ENCODE measurements at places on chromosomes 7 and 10.

DNA sequence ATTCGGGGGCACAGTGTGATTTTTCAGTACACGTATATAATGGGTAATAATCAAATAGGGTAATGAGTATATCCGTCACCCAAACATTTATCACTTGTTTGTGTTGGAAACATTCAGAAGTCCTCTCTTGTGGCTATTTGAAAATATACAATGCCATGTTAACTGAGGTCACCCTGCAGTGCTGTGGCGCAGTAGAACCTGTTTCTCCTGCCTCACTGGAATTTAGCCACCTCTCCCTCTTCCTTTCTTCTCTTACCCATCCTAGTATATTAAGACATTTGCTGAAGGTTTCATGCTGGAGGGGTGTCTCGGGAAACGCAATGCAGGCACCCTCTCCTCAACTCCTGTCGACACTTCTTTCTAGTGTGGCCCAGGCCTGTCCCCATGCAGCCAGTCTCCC lies 425.3 kb upstream of the MKI67 start:
- no peak for DNase-seq
- no peaks in the 10 kb centered on the region for H3K36me3 ChIP-seq
- peaks cover 13% of the 10 kb centered on the region for H3K27me3 ChIP-seq
- H3K27ac ChIP-seq = no peak overlapping the region

DNA sequence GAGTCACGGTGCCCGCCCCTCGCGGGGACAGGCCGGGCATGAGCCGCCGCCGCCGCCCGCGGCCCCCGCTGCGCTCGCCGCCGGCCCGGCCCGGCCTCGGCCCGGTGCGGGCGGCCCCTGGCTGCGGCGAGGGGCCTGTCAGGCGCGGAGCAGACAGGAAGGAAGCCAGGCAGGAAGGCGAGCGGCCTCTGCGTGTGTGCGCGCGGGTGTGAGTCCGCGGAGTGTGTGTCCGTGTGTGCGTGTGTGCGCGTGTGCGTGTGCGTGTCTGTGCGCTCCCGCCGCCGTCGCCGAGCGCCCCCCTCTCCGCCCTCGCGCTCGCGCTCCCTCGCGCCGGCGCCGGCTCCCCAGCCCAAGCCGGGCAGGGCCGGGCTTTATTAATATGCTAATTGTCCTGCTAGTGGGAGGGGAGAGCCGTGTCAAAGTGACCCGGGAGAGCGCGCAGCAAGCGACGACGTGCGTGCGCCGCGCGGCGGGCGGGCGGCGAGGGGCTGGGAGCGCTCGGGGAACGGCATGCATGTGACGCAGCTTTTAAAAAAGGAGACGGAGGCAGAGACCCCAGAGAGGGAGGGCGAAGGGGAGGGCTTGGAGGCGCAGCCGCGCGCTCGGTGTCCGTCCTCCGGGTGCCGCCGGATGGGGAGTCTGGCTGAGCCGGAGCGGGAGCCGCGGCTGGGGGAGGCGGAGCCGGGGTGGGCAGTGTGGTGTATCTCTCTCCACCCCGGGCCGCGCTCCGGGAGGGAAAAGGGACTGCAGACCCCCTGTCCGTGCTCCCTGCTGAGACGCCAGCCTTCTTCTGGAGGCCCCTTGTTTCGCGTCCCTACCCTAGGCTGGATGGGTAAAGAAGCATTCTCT lies at the start of gene LDB1:
Gene LDB1 (minus strand): TSS at position 227 of the 849 bp plus-strand sequence. CDS start 258 bp downstream, outside the sequence.
- H3K27me3 ChIP-seq = no peaks in the 10 kb centered on the region
- peaks cover 21% of the 10 kb centered on the region for H3K36me3 ChIP-seq

GRCh38 chr7:18225067-18225466 lies 197.4 kb upstream of the PRPS1L1 start:
- no peak overlapping the region for H3K27ac ChIP-seq
- H3K4me1 ChIP-seq = no peaks in the 10 kb centered on the region
- H3K36me3 ChIP-seq = no peaks in the 10 kb centered on the region
- no peak overlapping the region for H3K4me3 ChIP-seq

DNA sequence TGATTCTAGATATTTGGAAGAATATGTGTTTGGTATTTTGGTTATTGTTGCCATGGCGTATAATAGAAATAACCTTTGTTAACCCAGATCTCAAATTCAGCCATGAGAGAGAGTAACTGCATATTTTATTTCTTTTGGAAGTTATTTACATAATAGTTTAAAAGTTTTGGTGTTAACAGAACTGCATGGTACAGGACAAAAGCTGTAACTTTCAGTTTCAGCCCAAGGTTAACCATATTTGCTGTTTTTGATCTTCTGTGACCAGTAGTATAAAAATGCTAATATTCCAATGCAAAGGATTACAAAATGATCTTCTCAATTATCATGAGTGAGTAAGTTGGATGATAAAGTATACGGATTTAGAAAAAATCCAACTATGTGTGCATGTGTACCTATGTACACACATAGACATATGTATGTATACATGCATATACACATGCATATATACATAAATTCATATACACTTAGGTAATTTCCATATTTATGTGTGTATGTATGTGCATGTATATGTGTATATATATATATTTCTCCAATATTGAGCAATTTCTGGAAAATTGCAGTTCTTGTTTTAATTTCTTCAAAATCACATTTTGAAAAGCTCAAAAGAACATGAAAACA lies 38.0 kb upstream of the PIP4K2A start:
- no peaks in the 10 kb centered on the region for H3K36me3 ChIP-seq
- no peak overlapping the region for H3K27ac ChIP-seq
- DNase-seq = no peak
- H3K4me1 ChIP-seq = peaks cover 13% of the 10 kb centered on the region
- H3K4me3 ChIP-seq = no peak overlapping the region

DNA sequence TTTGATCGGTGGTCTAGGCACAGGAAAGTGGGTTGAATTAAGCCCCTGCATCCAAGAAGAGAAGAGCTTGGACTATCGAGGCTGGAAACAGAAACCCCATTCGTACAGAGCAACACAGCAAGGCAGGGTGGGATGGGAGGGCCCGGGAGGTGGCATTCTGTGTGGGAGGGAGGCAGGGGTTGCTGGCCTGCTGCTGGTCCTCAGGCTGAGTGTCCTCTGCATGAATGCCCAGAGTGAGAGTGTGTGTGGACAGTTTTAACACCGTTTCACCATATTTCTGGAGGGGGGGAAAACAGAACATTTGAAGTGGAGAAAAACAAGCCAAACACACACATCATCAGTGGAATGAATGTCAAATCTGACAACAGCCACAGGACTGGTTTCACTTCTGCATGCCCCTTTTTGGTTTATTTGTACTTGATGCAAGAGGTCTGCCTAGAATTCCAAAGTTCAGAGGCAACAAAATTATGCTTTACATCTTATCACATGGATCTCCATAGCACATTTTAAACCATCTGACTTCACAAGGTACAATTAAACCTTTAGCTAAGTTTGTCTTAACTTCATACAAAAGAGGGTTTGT lies 11.1 kb upstream of the ENO4 start:
- no peak for DNase-seq
- no peaks in the 10 kb centered on the region for H3K27me3 ChIP-seq
- no peaks in the 10 kb centered on the region for H3K36me3 ChIP-seq
- H3K4me1 ChIP-seq = no peaks in the 10 kb centered on the region

DNA sequence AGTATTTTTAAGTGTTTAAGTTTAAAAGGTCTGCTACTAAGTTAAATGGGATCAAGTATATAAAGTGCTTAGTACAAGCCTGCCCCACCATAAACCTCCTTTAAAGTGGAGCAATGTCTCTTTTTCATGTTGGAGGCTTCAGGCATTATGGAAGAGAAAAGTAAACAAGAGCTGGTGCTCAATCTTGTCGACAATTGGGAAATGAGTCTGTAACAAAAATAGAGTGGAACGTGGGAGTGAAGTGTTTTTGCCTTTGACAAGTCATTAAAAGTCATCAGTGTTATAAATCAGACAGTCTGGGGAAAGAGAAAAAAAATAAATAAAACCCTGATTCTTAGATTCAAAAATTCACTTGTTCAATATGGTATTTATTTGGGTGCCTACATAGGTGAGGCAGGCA lies 44.7 kb downstream of the DNAJC12 start:
- no peak overlapping the region for H3K27ac ChIP-seq
- no peak for DNase-seq
- peaks cover 4% of the 10 kb centered on the region for H3K4me1 ChIP-seq
- H3K36me3 ChIP-seq = no peaks in the 10 kb centered on the region
- no peaks in the 10 kb centered on the region for H3K27me3 ChIP-seq

DNA sequence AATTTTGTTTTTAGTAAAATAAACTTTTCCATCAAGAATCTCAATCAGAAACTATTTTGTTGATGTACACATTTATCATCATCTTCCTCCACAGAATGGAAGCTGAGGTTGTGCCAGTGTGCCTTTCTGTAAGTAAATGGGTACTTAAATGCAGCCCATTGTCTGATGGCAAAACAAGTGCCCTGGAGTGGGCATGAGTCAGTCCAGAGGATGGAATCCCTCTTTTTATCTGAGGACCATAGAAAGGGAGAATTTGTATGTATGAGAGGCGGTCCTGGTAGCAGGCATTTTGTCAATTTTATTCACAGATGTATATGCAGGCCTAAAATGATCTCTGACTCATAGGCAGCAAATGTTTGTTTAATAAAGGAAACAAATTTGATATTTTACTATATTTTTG lies 102.1 kb upstream of the MAGI2 start:
- no peaks in the 10 kb centered on the region for H3K4me1 ChIP-seq
- H3K36me3 ChIP-seq = peaks cover 1% of the 10 kb centered on the region
- no peak overlapping the region for H3K27ac ChIP-seq
- no peak for DNase-seq

DNA sequence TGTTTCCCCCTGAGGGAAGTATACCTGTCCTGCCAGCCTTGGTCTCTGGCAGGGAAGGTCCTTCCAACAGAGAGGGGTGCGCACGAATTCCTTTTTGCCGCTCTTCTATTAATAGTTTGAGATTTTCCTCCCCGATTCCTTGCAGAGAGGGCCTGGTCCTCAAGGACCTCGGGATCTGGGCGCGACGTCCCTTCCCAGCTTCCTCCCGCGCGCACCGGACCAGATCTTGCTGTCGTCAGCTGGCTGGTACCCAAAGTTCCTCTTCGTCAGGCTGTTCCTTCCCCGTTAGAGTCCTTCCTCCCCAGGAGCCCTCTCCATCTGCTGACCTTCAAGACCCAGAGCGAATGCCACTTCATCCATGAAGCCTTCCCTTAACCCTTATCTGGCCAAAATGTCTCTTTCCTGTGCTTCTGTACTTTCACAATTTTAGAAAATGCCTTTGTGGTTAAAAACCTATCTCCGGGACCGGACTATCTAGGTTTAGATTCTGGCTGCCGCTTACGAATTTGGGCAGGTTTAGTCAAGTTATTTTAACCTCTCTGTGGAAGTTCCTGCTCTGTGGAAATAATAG lies 851 bp upstream of the GOT1 start:
- DNase-seq = no peak
- peak overlapping the region; percentile 95 for H3K27ac ChIP-seq
- H3K4me1 ChIP-seq = peaks cover 34% of the 10 kb centered on the region
- peak overlapping the region; percentile 96 for H3K4me3 ChIP-seq

DNA sequence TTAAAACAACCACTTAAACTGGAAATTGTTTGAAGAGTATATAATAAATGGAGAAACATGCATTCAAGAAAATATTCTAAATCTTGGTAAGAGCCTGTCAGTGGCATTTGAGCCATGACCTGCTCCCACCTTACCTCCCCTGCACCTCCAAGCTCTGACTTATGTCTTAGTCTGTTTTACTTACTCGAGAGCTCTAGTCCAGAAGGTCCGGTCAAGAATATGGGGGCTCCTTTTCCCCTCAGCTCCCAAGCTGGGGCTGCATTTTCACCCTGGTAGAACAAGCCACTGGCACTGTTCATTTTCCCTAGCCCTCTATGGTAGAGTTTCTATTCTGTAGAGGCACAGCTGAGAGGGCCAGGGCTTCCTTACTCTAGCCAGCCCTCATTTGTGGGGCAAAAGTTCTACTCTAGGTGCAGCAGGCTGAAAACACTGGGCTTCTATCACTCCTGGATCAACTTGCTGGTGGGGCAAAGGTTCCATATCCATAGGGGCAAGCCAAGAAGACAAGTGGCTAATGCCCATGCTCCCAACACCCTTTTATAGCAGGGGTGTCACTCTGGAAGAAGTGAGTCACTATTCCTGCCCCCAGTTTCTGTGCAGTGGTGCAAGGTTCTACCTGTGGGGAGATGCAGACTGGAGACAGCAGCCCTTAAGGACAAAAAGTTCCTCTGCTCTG lies 40.6 kb downstream of the ZNF438 start:
- H3K4me3 ChIP-seq = no peak overlapping the region
- peaks cover 5% of the 10 kb centered on the region for H3K4me1 ChIP-seq
- no peaks in the 10 kb centered on the region for H3K27me3 ChIP-seq
- DNase-seq = no peak
- H3K27ac ChIP-seq = no peak overlapping the region

GRCh38 chr10:22053048-22053447 lies 49.5 kb upstream of the DNAJC1 start:
- H3K27me3 ChIP-seq = peaks cover 17% of the 10 kb centered on the region
- H3K36me3 ChIP-seq = peaks cover 1% of the 10 kb centered on the region
- peaks cover 5% of the 10 kb centered on the region for H3K4me1 ChIP-seq
- DNase-seq = no peak
- H3K4me3 ChIP-seq = no peak overlapping the region

- DNase-seq = no peak
- peaks cover 46% of the 10 kb centered on the region for H3K4me1 ChIP-seq
- H3K27ac ChIP-seq = no peak overlapping the region
- H3K4me3 ChIP-seq = no peak overlapping the region
Observed at GRCh38 chr7:152341914-152342236, 93.9 kb downstream of the KMT2C start.

GRCh38 chr10:77424257-77424656 lies 213.4 kb downstream of the KCNMA1 start:
- peaks cover 15% of the 10 kb centered on the region for H3K27me3 ChIP-seq
- no peaks in the 10 kb centered on the region for H3K4me1 ChIP-seq
- H3K4me3 ChIP-seq = no peak overlapping the region
- H3K36me3 ChIP-seq = no peaks in the 10 kb centered on the region
- no peak for DNase-seq

DNA sequence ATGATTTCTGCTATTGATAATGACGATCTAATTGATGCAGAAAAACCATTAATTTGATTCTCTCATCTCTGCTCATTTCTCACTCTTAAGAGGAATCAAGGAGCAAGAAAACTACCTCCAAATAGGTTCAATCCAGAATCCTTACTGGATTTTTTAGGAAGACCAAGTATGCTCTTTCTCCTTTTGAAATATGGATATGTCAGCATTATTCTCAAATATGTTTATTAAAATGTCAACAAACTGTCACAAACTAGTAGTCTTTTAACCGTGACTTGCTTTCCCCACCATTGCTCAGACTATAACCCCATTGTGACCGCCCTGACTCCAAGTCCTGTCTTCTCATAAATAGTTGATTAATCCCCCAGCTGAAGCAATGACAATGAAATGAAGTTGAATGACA lies 1.1 kb upstream of the ATOH7 start:
- no peak overlapping the region for H3K4me3 ChIP-seq
- no peak for DNase-seq
- H3K27me3 ChIP-seq = peaks cover 42% of the 10 kb centered on the region
- H3K36me3 ChIP-seq = no peaks in the 10 kb centered on the region
- H3K27ac ChIP-seq = no peak overlapping the region
- peaks cover 10% of the 10 kb centered on the region for H3K4me1 ChIP-seq

DNA sequence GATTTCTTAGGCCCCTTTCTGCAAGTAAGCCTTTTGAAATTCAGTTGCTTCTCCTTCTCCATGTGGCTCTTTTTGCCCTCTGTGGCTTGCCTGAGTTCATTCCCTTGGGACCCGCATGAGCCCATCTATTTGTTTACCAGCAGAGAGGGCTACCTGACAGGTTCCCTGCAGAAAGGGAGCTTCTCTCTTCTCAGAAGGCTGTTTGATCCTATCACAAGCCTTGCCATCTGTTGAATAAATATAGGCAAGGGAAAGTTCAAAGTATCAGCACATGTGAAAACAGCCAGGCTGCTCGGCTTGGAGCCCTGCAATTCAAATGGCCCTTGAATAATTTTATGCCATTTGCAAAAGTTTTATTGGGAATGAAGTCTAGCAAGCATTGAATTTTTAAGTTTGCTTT lies 720.2 kb upstream of the FZD8 start:
- H3K27me3 ChIP-seq = no peaks in the 10 kb centered on the region
- no peaks in the 10 kb centered on the region for H3K36me3 ChIP-seq
- no peak overlapping the region for H3K27ac ChIP-seq
- no peak for DNase-seq

All from central memory CD8-positive, alpha-beta T cell (primary cell).